ENCODE measurements at places on chromosomes 2 and 18. TPM values are rescaled to one million over a fixed set of nuclear protein-coding genes. Genes with fewer than 3 reads are reported as not detected.

The TTC21B gene
- 35.5 TPM for total RNA-seq

The ATOH8 gene
- total RNA-seq = 0.04 TPM

GRCh38 chr2:126883666-126884040 lies 15.0 kb upstream of the TEX51 start:
- DNase-seq = no peak

GRCh38 chr2:88038263-88039105 lies 17.1 kb downstream of the KRCC1 start:
- DNase-seq = peak; percentile 93

GRCh38 chr2:174335988-174336500 lies 1.3 kb downstream of the SP9 start:
- DNase-seq = no peak

DNA sequence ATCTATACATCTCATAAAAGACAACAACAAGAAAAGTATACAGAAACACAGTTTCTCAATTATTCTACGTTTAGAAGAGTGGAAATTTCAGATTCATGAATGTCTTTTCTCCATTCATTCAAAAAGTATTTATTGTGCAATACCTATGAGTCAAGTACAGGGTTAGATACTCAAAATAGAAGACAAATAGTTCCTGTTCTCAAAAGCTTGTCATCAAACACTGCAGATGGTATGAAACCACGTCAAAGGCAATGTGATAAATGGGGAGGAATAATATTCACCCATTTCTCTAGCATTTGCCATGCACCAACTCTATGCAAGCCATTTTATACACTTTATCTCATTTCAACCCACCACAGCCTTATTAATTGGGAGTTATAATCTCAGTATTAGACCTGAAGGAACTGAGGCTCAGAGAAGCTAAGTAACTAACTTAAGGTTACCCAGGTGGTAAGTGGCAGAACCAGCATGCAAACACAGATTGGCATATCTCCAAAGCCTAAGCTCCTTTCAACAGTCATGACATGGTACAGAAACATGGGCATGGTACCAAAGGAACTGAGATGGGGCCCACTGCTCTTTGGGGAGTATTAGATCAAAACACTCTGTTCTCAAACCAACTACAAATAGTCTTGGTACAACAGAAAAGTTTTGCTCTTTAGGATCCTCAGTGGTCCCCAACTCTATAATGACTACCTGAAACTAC lies 67.2 kb upstream of the NPAS2 start:
- peak; percentile 90 for DNase-seq

- DNase-seq = no peak
Measured at GRCh38 chr18:51038110-51038509, 8.1 kb downstream of the SMAD4 start.
